ENCODE measurements at places on chromosomes 6 and 20.

GRCh38 chr20:17431621-17432364 is 99.4 kb downstream of the BFSP1 start:
- DNase-seq: peak; percentile 63

DNA sequence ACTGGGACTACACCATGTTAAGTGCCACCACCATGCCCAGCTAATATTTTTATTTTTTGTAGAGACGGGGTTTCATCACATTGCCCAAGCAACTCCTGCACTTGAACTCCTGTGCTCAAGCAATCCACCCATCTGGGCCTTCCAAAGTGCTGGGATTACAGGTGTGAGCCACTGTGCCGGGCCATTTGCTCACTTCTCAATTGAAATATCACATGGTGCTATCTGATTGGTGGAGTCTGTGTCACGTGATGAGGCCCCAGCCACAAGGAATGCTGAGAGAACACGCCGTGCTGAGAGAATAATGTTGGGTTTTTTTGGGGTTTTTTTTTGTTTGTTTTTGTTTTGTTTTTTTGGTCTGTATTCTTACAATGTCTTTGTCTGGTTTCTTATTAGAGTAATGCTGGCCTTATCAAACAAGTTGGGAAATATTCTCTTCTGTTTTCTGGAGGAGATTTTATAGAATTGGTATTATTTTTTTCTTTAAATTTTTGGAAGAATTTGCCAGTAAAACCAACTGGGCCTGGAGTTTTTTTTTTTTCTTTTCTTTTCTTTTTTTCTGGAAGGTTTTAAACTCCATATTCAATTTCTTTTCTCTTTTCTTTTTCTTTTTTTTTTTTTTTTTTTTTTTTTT is 183.2 kb upstream of the KCNG1 start:
- DNase-seq: no peak

GRCh38 chr20:57498425-57499400 is 26.2 kb downstream of the CTCFL start:
- DNase-seq: peak; percentile 33

DNA sequence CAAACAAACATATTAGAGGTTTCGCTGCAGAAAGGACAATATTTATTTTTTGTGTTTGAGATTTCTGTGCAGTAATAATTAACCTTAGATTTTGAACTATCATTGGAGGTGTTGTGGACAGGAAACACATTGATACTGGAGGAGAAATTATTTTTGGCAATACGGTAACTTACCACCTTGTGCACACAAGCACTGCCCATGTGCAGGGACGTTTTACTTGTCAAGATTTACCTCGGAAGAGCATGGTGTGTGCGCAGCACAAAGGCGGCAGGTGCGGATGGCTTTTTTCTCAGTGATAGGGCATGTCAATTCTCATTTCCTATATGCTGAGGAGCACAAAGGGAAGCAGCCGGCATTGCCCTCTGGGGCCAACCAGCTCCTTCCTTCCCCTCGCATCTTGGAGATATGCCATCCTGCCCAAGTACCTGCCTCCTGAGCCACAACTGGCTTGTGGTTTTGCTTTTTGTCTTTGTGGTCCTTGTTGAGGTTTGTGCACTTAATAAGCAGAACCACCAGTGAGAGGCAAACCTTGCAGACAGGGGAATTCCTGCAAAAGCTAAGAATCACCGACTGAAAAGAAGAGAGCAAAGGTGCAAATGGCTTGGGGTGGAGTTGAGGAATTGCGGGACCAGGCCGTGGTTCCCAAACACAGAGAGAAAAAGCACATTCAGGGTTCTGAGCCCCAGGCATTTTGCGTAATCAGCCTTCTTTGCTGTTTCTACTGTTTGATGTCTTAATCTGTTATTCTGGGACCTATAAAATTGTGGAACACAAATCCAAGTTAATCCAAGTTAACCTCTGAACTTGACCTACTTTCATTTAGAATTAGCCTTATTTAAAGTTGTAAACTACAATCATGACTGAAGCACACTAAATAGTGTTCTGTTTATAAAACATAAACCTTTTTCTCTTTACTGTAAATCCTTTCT is 21.9 kb downstream of the SAMD5 start:
- no peak for DNase-seq

- DNase-seq: no peak
Observed at GRCh38 chr6:110327391-110327790, 30.8 kb downstream of the METTL24 start.

GRCh38 chr6:129750360-129750759 is 40.4 kb upstream of the ARHGAP18 start:
- DNase-seq: no peak

- no peak for DNase-seq
Observed at GRCh38 chr6:30684386-30685156, 1.9 kb downstream of the PPP1R18 start.

- DNase-seq: peak; percentile 17
Observed at GRCh38 chr6:4435981-4436445, 300.6 kb upstream of the ECI2 start.

DNA sequence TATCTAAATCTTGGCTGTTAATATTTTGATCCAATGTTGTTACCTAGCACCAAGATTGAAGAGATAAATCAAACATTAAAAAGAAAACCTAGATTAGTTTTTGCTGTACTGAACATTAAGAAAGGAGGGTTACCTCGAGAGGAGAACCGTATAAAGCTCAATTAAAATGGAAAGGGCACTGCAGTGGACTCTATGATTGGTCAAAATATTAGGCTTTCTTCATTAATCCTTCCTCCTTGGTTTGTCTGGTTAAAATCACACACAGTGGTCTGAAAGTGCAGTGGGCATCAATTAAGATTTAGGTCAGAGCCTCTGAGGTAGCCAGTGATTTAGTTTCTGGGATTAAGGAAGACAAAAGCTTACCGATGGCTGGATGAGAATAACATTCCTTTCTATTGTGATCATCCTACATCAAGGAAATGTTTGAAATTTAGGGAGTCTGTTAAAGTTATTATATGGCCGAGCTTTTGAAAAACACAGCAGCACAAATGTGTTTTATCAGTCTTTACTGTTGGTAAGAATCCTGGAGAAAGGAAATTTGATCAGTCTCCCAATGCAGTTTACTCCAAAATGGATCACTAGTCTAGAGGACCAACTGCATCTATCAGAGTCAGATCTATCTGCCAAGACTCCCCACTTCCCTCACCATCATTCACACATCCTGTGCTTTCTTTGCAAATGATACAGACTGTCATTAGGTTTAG is 134.6 kb upstream of the NEDD9 start:
- DNase-seq: no peak

GRCh38 chr20:37877832-37878772 is 24.8 kb upstream of the VSTM2L start:
- no peak for DNase-seq

GRCh38 chr20:41716436-41716835 is 98.3 kb upstream of the CHD6 start:
- no peak for DNase-seq

DNA sequence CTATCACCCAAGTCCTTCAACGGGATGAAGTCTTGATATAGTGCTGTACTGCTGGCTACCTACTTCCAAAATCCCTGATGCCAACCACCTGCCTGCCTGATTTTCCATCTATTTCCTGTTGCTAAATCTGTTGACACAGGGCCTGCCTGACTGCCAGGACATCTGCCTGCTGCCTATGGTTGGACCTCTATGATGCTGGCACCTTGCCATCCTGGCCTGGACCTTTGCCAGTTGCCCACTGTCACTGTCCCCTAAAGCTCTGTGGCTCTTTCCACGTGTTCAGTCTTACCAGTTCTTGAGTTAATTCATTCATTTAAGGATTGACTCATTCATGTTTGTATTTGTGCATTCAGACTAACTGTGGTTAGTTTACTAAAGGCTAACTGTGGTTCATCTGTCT is 9.2 kb upstream of the RGS17 start:
- DNase-seq: no peak

- peak; percentile 68 for DNase-seq
Observed at GRCh38 chr6:123393331-123393730, 243.4 kb downstream of the TRDN start.

GRCh38 chr6:164928057-164928727 is 381.2 kb downstream of the C6orf118 start:
- DNase-seq: no peak

GRCh38 chr6:19655744-19656143 is 181.4 kb upstream of the ID4 start:
- no peak for DNase-seq

DNA sequence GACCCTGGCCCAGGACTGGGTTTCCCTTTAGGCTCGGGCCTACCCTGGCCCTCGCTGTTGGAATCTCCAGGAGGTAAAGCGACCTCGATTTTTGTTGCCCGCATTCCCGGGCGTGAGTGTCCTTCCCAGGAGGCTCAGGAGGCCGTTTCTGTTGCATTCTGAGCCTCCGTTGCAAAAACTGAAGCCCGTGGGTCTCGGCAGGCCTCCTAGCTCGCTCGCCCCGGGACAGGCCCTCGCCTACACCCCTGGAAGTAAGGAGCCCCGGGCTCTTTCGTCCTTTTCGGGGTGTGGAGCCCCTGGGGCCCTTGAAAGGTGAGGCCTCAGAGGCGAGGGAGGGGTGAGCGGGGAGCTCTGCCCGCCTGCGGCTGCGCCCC is 2.3 kb downstream of the NR2E1 start:
- DNase-seq: no peak

DNA sequence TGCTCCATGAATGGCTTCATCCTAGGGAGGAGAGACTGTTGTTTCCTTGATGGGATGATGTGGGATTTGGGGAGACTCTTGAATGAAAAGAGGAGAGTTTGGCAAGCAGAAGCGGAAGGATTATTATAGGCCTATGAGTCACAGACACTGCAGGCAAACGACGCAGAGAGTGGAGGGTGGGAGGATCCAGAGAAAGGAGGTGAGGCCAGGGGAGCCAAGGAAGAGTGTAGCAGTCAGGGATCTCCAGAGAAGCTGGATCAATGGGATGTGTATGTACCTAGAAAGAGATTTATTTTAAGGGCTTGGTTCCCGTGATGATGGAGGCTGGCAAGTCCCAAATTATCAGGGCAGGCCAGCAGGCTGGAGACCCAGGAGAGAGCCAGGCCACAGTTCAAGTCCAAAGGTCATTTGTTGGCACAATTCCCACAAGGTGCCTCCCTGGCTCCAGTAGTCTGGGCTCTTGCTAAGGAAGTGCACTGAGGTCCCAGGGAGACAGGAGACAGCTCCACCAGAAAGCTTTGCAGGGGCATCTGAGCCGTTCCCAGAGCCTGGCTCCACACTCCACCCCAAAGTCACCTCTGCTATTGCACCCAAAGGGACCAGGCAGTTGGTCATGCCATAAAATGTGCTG is 76.0 kb downstream of the ADTRP start:
- no peak for DNase-seq

DNA sequence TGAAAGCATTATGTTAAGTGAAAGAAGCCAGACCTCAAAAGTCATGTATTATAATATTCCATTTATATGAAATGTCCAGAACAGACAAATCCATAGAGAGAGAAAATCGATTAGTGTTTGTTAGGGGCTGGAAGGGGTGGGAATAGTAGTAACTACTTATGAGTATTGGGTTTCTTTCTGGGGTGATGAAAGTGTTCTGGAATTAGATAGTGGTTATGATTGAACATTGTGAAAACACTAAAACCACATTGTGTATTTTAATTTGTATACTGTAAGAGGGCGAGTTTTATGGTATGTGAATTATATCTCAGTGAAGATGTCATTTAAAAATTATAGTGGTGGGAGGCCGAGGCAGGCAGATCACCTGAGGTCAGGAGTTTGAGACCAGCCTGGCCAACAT is 52.0 kb upstream of the KIF13A start:
- DNase-seq: no peak

DNA sequence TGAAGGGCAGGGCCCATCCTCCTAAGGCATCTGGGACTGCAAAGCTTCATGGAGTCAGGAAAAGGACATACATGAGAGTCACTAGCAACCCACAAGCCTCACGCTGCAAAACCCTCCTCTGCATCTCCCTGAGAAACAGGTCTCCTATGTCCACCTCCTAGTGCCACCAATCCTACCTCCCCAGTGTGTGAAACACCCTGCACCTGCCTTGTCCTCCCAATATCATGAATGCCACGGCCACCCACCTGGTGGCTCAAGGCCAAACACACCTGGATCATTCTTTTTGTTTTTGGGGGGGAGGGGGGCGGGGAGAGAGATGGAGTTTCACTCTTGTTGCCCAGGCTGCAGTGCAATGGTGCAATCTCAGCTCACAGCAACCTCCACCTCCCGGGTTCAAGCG is 90.5 kb downstream of the ZMYND8 start:
- DNase-seq: no peak

GRCh38 chr6:16635291-16635809 is 125.9 kb downstream of the ATXN1 start:
- DNase-seq: peak; percentile 21

GRCh38 chr6:130825772-130826441 is 1.3 kb upstream of the SMLR1 start:
- DNase-seq: no peak

- DNase-seq: no peak
Observed at GRCh38 chr6:106520711-106521401, 108.4 kb downstream of the RTN4IP1 start.

- DNase-seq: no peak
Observed at GRCh38 chr6:158142789-158143188, 25.3 kb downstream of the SERAC1 start.

GRCh38 chr20:528923-529604 is 14.5 kb downstream of the CSNK2A1 start:
- DNase-seq: no peak

DNA sequence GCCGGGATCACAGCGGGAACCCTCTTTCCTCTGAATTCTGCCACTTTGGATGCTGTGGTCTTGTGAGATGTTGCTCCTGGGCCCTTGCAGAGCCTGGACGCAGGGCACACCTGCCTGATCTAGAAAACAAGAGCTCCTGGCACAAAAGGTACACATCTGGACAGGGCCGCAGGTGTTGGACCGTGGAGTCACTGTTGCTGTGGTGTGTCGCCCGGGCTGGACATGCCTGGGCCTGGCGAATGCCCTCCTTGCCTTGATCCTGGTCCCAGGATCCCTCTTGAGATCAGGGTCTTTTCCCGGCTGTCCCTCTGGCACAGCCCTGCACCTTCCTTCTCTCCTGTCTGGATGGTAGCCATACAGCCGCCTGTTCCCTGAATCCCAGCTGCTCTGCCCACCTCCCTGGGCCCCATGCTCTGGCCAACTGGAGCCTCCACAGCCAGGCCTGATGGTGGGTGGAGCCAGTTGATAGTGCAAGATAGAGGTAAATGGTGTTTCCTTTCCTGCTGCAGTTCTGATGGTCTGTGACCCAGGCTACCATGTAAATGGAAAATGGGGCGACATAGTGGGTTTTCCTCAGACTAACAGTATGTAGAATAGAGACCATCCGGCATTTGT is 5.0 kb downstream of the FOXP4 start:
- no peak for DNase-seq

DNA sequence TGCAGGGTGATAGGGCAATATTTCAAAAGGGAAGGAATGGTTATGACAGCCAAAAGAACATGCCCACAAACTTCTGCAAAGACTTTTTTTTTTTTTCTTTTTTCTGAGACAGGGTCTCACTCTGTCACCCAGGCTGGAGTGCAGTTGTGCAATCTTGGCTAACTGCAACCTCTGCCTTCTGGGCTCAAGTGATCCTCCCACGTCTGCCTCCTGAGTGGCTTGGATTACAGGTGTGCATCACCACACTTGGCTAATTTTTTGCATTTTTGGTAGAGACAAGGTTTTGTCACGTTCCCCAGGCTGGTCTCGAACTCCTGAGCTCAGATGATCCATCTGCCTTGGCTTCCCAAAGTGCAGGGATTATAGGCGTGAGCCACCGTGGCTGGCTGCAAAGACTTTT is 117.6 kb upstream of the ADGRF1 start:
- DNase-seq: no peak

GRCh38 chr6:44762496-44762895 is 375.0 kb downstream of the CDC5L start:
- no peak for DNase-seq

GRCh38 chr6:25544833-25545232 is 107.2 kb upstream of the SCGN start:
- DNase-seq: no peak

All from lung (tissue), 17 donors.